ENCODE measurements at places on chromosomes 12 and 14.

GRCh38 chr12:6444031-6444430 lies 724 bp upstream of the CD27 start:
- DNase-seq, result no peak

GRCh38 chr12:124370851-124371250 lies 76.0 kb downstream of the RFLNA start:
- no peak for DNase-seq

GRCh38 chr12:13273850-13274249 lies 77.3 kb downstream of the EMP1 start:
- no peak for DNase-seq

DNA sequence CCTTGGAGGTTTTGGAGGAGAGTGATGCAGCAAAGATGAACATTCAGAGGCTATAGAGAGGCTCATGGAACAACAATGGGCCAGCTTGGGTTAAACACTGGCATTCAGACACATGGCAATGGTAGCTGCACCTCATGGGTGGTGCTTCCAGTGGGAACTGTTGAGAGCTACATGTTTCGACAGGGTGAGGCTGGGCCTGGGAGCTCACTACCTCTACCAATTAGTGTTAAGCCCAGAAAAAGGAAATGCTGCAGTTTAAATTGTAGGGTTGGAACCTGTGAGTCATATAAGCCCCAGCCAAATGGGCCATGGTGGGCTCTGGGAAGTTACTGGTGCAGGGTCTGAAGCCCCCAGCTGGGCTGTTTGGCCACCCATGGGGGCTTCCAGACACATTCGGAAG lies 279.7 kb downstream of the ZFP36L1 start:
- DNase-seq, result no peak

GRCh38 chr12:52980650-52981423 lies 25.4 kb upstream of the EIF4B start:
- peak; percentile 89 for DNase-seq

- DNase-seq, result peak; percentile 93
Observed at GRCh38 chr12:82873951-82874350, 187.2 kb downstream of the TMTC2 start.

DNA sequence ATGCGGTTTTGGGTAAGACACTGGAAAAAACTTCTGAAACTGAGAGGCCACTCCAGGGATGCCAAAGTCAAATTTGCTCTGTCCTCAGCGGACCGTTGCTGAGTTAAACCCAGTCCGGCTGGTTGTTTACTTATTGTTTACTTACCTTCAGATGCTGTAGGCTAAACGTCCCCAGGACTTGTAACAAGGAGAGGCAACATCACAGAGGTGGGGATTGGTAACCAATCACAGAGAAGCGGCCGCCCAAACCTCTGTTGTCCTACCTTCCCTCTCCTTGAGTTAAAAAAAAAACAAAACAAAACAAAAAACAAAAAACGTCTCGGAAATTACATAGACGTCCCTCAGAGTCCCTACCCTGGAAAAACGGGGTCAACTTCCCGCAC lies 380 bp downstream of the ANO2 start:
- no peak for DNase-seq

DNA sequence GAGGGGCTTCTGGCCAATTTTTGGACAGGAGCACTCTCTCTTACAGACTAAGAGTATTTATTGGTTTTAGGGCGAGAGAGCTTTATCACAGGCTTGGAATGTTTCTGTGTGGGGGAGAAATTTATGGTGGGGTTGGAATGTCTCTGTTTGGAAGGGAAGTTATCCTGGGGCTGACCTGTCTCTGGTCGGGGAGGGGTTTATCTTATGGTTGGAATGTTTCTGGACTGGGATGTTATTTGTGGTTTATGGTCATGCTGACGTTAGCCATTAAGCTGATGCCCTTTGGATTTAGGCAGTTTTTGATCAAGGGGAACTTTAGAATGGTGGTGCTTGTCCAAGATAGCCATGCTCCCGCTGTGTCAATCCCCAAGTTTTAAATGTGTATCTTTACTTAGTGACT lies 614.8 kb downstream of the DIO2 start:
- DNase-seq, result no peak

DNA sequence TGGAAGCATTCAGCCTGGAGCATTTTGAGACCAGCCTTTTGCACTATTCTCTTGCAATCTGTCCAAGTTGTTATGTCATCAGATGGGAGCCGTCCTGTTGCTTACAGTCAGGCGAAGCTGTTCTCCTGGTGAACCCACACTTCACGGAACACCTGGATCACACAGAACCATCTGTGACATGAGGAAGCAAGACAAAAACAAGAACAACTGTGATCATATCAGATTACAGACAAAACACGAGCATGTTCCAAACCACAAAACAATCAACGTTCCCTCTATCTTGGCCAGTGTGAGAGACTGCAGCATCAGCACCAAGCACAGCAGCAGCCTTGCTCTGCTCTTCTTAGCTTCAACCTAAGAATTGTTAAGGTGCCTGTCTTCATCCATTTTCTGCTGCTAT lies 180.5 kb upstream of the SFSWAP start:
- DNase-seq, result peak; percentile 83

GRCh38 chr12:15982921-15983320 lies 71.8 kb downstream of the DERA start:
- no peak for DNase-seq

DNA sequence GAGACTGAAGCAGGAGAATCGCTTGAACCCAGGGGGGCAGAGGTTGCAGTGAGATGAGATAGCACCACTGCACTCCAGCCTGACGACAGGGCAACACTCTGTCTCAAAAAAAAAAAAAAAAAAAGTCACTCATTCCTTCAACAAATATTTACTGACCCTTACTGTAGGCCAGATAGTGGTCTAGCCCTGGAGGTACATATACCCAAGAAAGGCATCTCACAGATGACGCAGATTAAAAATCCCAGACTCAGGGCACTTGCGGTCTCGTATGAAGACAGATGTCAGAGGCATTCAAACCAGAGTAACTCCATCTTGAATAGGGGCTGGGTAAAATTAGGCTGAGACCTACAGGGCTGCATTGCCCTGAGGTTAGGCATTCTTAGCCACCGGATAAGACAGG lies 44.8 kb downstream of the CLMN start:
- no peak for DNase-seq

- no peak for DNase-seq
Observed at GRCh38 chr12:69275471-69275891, 36.1 kb downstream of the CPSF6 start.

DNA sequence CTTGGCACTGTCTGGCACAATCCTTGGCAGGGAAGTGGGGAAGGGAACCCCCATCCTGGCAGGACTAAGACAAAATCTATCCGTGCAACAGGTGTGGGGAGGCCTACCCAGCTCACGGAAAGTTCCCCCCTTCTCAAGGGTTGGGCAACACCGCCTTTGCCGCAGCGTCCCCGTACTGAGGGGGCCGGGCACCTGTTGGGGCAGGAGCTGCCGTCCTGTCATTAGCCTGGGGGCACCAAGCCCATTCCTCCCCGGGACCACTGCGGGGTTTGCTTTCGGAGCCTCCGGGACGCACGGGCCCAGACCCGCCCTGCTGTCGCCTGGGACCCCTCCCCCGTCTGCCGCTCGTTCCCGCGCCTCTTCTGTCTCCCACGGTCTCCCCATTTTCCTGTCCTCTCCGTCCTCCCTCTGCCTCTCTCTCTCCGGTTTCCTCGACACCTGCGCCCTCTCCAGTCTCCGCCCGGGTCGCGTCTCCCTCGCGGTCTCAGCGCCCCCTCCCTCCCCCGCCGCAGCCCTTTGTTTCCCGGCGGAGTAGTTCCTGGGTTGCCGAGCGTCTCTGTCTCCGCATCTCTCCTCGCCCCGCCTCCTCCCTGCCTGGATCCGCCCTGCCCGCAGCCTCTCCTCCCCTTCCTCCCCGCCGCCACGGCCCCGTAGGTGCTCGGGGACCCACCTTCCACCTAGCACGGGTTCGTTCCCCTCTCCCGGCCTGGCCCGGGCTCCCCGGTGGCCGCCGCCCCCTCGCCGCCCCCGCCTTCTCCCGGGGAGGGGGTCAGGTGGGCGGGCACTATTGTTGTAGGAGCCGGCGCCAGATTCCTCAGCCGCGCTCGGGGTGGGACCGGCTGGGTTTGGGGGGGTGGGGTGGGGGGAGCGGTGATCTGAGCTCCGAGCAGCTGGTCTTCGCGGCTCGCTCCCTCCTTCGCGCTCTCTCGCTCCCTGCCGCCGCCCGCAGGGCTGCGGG lies at the start of gene CACNB3:
Gene CACNB3 (plus strand): TSS at position 624 of the 958 bp plus-strand sequence. CDS start 434 bp downstream, outside the sequence.
- DNase-seq, result peak; percentile 38

DNA sequence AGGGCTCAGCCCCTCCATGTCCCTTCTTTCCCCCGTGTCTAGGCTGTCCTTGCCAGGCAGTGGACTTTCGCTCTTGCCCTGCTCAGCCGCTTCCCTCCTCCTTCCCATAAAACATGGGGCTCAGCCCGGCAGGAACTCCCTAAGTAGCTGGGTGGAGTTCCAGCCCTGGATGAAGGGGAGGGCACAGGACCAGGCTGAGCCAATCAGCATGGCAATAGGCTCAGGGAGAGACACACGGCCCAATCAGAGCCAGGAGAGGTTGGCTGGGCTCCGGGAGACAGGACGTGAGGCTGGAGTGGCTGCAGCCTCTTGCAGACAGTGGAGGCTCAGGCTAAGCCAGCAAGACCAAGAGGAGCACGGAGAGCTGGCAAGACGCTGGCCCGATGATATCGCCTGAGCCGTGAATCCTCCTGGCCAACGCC lies 54.3 kb downstream of the GALNT9 start:
- no peak for DNase-seq

GRCh38 chr14:71751264-71751663 lies 181.0 kb upstream of the RGS6 start:
- DNase-seq, result no peak

- DNase-seq, result no peak
Observed at GRCh38 chr12:125070112-125070511, 4.9 kb downstream of the AACS start.
